DMS153 (cell line): ENCODE measurements at places on chromosomes 4 and X.

GRCh38 chr4:184534511-184535391 is 60.4 kb upstream of the IRF2 start:
- no peak for DNase-seq

- DNase-seq, result no peak
These were observed 232.8 kb downstream of the PDGFC start for GRCh38 chr4:156738766-156739165.

GRCh38 chr4:166066936-166067335 is 193.9 kb downstream of the TLL1 start:
- DNase-seq, result no peak

DNA sequence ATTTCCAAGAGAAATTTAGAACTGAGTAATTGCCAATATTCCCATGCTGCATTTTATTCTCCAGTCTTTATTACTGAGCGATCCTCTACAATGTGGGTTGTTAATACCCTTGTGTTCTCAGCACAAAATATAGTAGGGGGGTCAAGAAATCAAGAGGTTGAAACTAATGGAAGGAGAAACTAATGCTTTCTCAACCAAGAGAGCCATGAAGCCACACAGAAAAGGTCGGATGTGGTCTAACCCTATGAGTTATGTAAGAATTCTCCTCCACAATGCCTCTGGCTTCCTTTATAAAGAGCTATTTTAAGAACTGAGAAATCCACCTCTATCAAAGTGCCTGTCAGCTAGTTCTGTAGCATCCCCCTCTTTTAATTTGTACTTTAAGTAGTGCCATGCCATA is 268.5 kb downstream of the CHIC1 start:
- DNase-seq, result no peak

- no peak for DNase-seq
These were observed 196.5 kb upstream of the FTHL17 start for GRCh38 chrX:31268359-31268758.

GRCh38 chr4:39542611-39543012 is 15.4 kb upstream of the UGDH start:
- DNase-seq, result no peak

DNA sequence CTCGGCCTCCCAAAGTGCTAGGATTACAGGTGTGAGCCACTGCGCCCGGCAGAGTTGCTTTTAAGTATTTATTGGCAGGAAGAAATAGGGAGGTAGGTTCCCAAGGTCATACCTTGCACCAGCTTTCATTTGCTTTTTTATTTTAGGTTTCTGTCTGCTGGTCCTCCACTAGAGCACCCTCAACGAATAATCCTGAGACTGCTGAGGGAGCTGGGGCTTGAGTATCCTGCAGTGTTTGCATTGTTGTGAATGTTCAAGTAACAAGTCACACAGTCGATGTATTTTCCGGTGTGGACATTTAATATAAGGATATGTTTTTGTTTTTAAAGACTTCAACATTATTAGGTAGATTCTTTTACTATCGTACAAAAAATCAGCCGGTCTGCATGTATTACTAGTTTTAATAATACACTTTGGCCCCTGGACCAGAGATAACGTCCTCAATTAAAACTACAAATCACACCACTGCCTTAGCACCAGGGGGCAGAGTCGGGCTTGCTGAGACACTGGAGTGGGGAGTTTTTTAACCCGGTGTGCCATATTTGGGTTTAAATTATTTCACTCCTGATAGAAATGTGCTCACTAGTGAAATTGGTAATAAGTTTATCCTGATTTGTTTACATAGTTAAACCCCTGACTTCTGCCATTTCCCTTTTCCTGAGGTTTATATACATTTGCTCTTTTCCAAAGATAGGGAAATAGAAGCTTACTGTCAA is 11.6 kb downstream of the SMIM20 start:
- peak; percentile 3 for DNase-seq

DNA sequence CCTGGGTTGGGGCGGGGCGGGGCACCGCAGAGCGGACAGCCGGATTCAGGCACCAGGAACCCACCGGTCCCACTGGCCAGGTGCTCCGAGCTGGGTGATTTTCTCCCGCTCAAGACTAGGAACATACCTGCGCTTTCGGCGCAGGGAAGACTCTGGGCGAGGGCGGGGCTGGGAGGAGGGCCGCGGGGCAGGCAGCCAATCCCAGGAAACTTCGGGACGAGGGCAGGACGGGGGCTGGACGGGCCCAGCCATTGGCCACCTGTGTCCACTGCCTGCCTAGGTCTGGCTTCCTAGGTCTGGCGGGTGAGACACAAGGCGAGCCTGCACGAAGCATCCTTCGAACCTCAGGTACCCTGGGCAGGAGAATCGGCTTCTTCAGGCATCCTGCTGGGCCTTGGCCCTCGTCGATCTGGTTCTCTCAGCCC is 274 bp upstream of the ERVMER34-1 start:
- peak; percentile 90 for DNase-seq

DNA sequence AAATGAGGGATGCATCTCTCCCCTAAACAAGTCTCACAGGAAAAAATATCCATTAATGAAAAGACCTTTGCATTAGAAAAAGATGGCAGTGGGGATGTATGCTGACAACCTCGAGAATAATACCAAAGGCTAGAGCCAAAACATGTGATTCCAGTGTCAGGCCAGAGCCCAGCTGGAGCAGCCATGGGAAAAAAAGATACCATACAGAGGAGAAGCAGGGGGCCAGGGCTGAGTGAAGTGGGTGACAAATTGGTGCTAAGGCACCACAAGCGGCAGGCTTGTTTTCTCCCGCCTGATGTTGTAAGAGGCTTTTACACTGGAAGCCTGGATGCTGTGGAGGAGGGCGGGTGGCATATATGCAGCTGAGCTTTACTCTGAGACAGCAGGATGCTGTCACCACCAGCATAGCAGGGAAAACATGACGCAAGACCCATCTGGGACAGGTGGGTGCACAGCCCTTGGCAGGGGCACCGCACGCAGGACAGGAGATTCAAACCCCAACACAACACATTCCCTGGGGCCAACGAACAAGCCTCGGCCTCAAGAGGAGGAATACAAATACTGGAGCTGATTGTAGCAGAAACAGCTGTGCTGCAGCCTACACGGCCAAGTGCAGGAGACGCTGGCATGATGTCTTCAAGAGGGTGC is 91.9 kb downstream of the TSPAN5 start:
- no peak for DNase-seq

DNA sequence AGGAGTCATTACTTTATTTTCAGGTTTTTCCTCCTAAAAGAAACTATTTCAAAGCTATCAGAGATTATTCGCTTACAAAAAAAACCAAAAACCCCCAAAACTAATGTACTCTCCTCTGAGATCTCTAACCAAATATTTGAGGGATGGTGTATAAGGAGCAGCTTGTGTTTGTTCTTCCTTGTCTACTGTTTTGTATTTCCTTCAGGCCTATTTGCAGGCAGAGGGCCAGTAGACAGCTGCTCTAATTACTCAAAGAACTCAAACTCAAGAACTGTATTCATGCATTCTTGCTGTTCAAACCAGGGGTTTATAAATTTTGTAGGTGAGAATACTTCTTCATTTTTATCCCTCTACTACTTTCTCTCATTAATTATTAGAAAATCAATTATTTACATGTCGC is 51.3 kb downstream of the SH3RF1 start:
- DNase-seq, result no peak

DNA sequence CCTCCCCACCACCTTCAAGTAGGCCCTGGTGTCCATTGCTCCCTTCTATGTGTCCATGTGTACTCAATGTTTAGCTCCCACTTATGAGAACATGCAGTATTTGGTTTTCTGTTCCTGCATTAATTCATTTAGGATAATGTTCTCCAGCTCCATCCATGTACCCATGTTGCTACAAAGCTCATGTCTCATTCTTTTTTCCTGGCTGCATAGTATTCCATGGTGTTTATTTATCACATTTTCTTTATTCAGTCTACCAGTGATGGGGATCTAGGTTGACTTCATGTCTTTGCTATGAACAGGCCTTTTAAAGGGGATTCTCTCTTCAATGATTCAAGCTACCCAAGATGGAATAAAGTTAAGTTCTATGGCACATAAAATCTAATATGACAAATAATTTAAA is 119.6 kb downstream of the PPP3CA start:
- DNase-seq, result no peak
